ENCODE measurements at places on chromosomes 12 and 14.
A peak's percentile ranks its signal among the peaks of the same experiment; 100 is the strongest.

GRCh38 chr14:103696070-103696402 is 19.2 kb downstream of the XRCC3 start:
- DNase-seq: no peak

DNA sequence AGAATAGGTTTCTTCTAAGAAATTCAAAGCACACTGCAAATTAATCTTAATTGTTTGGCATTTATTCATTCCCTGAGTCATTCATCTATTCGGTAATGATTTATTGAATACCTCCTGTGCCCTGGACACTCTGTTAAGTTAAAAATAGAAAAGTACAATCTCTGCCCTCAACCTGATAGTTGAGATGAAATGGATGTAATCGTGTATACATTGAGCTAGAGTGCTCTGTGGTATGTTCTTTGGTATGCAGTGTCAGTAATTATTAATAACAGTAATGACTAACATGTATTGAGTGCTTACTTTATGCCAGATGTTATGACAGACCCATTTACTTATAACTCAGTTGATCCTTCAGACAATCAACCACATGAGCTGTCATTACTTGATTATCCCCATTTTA is 47.6 kb downstream of the UTP20 start:
- DNase-seq: no peak

- DNase-seq: no peak
These were observed 541.6 kb downstream of the TMEM121 start for GRCh38 chr14:106067935-106068334.

- peak; percentile 66 for DNase-seq
These were observed 598 bp downstream of the UBE2N start for GRCh38 chr12:93441081-93441616.

- DNase-seq: no peak
These were observed 4.5 kb upstream of the DCAF11 start for GRCh38 chr14:24110060-24110459.

DNA sequence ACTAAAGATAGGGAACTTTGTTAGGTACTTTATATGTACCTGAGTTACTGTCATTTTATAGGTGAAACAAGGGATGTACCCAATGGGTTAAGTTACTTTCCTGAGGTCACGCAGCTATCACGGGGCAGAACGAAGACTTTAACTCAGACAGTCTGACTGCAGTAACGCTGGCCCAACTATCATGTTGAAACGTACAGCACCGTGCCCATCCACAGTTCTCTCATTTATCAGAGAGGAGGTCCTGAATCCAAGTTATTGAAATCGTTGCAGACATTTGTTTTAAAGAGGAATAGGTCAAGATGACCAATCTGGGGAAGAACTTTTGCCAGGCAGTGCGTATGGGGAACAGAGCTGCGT is 587 bp upstream of the C12orf75 start:
- DNase-seq: peak; percentile 40

- DNase-seq: no peak
These were observed 83.4 kb downstream of the RBM19 start for GRCh38 chr12:113882690-113883089.

DNA sequence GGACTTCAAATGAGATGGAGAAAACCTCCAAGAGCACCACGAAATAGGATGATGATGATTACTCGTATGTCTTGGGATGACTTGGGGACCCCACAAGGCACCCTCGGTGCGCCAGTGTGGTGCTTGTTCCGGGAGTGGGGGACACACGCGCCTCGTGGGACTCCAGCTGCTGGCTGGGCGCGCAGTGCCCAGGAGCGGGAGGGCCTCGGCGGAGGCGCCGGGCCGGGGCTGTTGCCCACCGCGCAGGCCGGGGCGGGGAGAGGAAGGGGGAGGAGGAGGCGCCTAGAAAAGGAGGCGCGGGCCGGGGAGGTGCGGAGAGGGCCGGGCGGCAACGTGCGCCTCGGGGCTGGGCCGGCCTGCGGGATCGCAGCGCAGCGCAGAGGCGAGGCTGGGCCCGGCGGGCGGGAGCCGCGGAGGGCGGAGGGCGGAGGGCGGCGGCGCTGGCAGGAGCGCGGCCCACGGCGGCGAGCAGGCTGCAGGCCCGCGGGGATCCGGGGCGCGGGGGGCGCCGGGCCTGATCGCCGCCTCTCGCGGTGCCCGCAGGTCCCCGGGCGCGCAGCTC is at the start of gene RFLNA:
RFLNA (plus strand) TSS at position 314 of the 562 bp plus-strand sequence. CDS start 337 bp downstream, outside the sequence.
- no peak for DNase-seq

DNA sequence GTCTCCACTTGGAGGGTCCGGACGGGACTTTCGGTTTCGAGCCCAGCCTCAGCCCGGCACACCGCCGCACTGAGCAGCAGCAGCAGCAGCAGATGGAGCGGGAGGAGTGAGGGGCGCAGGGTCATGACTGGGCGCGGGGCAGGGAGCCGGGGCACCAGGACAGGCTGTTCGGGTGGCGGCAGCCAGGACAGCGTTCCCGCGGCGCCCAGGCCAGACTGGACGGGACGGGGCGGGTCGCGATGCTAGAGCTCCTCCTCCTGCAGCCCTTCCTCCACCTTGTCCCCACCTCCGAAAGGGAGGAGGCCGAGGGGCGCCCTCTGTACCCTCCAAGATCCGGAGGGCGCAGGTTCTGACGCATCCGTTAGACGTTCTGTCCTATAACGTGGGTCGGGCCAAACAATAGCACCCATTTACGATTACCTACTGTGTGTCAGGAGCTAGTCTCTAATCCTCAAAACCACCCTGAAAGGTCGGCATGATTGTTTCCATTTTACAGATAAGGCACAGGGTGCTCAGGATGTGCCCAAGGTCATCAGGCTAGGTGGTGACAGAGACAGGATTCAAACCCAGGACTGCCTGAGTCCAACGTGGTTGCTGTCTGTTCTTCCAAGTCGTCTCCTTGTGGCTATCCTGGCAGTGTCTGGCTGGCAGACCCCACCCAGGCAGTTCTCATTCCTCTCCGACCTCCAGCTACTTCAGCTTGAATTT is at the start of gene FKBP11:
FKBP11 (minus strand) TSS at position 189 of the 708 bp plus-strand sequence; CDS start at position 125, 64 bp downstream.
- DNase-seq: peak; percentile 55

GRCh38 chr12:76713986-76714385 is 49.9 kb upstream of the ZDHHC17 start:
- DNase-seq: no peak

GRCh38 chr14:52227619-52228222 is 39.8 kb upstream of the PTGDR start:
- DNase-seq: no peak

DNA sequence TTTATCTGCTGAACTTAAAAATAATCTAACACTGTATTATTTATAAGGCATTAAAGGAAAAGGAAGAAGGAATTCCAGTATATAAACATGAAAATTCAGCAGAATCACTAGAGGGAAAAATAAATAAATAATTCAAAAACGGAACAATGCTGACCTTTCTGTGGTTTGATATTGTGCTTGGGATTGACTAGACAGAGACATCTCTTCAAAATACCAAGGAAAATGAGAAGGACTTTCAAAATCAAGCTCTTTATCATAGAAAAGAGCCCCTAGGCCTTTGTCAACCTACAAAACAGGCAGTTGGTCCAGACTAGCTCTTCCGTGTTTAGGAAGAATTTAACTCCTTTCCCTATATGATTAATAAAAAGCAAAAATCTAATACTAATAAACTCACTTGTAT is 6.3 kb upstream of the FLRT2 start:
- DNase-seq: no peak

- no peak for DNase-seq
These were observed 102.0 kb downstream of the HMGA2 start for GRCh38 chr12:65926119-65926908.

DNA sequence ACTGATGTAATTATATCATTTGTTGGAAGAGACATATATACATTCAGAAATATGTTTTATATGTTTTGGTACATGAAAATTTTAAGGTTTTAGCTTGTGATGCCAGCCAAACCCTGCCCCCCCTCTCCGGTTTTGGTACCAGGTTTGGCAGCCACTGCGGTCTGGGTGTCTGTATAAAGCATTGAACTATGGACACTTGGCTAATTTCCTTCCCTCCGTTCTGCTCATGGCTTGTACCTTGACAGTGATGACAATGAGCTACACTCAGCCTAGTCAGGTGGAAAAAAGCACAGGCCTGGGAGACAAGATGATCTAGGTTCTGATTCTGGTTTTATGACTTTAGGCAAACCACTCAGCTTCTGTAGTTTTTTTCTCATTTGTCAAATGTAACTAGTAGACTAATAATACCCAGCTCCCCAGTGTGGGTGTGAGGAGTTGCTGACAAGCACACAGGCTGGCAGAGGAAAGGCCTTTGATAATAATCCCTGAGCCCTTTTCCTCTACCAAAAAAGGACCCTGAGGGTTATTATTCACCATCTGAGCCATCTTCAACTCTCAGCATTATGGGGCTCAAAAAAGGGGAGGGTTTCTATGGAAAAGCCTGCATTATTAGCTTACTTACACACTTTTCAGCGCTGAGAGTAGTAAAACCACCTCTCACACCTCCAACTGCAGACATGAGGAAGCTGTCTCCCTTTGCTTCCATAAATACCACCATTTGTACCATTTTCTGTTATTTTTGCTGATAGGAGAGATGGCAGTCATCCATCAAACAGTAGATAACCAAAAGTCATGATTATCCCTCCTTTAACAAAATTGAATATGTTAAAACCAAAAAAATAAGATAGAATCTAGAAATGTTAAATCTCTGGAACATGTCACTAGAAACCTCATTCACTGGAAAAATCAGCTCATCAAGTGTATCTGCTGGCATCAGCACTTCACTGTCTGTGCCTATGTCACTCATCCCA is 76.3 kb upstream of the PSMC1 start:
- DNase-seq: no peak

GRCh38 chr14:91919814-91920213 is 27.7 kb downstream of the FBLN5 start:
- DNase-seq: no peak

DNA sequence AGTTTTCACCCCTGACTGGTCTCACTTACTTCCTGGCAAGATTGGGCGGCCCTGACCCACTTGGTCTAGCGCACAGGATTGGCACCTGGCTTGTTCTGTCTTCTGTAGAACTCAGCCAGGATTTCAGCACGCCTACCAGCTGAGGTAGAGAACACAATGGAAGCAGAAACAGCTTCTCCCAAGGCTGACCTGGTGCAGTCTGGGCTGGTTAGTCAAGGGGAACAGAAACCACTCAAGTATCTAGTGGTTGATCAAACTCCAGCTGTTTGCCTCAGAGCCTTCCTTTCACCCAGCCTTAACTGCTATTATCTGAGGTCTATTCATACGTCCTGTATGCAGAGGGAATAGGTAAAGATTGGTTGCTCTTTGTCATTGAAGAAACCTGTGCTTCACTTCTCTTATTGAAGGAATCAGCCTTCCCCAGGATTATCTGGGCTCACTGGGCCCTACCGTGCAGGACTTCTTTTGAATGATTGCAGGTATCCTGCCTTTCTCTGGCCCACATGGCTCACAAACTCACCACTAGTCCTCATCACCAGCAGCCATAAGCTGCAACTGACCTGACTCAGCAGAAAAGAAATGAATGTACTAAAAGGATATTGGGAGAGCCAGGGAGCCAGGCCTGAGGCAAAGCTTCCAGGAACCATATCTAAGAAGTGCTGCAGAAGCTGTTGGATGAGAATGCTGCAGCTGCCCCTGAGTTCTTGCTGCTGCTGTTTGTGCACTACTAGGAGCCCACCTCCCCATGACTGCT is 2.5 kb upstream of the PLEKHD1 start:
- no peak for DNase-seq

GRCh38 chr12:81347404-81347803 is 269.5 kb downstream of the ACSS3 start:
- no peak for DNase-seq

- peak; percentile 5 for DNase-seq
These were observed 183.4 kb upstream of the GZMB start for GRCh38 chr14:24817212-24818057.

DNA sequence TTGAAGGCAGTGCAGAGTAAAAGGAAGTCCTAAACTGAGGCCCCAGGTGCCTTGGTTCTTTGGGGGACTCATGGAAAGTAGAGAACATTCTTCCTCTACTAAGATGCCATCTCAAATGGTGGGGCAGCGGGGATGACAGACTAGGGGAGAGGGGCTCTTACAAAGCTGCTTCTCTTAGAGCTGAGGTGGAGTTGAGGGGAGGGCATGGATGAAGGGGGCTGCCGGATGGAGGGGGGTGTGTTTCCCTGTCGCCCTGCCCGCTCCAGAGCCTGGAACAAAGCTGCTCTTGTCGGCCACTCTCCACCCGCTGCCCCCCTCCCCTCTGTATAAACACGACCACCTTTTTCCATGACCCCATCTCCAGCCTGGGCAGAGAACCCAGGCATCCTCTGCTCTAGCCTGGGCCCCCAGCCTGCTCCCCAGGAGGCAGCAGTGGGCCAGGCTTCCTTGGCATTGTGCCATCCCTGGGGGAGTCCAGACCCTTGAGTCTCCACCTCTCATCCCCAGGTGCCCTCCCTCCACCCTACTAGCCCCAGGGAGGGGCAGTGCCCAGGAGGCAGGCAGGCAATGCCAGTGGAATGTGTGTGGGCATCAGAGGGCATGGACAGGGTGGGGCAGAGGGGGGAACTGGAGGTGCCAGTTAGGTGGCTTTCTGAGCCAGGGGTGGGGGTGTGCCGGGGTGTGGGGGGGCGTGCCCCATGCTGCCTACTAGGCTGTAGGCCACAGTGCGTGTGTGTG is 1.7 kb downstream of the RARG start:
- DNase-seq: no peak

DNA sequence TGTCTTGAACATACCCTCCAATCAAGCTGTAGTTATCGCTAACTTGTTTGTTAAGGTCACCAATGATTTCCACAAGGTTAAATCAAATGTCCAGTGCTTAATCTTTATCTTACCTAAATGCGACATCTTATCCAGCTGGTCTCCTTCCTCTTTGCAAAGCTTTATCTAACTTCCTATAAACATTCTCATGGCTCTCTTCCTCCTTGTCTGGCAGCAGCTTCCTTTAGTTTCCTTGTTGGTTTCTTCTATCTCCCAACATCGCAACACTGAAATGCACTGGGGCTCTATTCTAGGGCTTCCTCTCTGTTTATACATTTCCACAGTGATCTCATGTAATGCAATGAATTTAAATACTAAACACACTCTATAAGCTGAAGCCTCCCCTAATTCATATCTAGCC is 28.7 kb downstream of the UBE2N start:
- DNase-seq: no peak

DNA sequence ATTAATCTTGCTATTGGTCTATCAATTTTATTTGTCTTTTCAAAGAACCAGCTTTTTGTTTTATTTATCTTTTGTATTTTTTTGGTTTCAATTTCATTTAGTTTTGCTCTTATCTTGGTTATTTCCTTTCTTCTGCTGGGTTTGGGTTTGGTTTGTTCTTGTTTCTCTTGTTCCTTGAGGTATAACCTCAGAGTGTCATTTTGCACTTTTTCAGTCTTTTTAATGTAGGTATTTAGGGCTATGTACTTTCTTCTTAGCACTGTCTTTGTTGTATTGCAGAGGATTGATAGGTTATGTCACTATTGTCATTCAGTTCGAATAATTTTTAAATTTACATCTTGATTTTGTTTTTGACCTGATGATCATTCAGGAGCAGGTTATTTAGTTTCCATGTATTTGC is 92.7 kb upstream of the DCD start:
- DNase-seq: no peak

DNA sequence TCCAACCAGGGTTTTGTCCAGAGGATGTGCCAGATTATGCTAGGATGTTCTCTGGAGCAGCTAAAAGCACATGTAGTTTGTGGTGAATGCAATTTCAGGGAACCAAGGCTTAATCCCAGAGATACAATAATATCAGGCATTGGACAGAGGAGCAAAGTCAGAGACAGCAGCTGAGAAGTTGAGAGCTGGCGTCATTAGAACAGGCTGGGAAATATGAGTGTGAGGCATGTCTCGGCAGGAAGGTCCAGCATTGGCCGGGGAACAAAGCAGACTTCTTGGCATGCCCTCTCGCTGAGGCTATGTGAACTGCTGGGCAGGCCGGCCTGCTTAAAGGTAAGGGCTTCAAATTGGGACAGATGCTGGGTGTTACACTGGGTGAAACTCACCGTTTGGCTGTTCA is 125.4 kb downstream of the CAND1 start:
- DNase-seq: no peak

GRCh38 chr14:56949828-56950227 is 139.5 kb upstream of the OTX2 start:
- no peak for DNase-seq

Measured in erythroblast (primary cell).